NB4 (cell line): ENCODE measurements at places on chromosomes 7 and 10.

DNA sequence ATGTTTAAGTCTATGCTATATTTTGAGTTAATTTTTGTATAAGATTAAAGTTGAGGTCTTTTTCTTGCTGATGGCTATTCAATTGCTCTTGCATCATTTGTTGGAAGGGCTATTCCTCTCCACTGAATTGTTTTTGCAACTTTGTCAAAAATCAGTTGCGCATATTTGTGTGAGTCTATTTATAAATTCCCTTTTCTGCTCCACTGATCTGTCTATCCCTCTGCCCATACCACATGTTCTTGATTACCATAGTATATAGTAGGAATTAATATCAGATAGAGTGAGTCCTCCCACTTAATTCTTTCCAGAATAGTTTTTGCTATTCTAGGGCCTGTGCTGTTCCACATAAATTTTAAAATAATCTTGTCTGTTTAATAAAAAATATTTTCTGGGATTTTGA is 152.4 kb upstream of the ADCY1 start:
- no peak for DNase-seq

DNA sequence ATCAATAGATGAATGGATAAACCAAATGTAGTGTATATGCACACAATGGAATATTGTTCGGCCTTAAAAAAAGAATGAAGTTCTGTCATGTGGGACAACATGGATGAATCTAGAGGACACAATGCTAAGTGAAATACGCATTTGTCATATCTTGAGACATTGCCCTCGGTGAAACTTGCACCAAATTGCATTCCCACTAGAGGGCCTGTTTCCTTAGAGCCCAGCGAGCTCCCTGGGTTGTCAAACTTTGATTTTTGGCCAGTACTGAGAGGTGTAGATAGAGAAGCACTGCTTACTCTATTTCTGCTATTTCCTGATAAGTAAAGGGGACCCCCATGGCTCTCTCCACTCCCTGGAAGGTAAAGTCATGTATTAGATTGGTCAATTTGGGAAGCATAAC is 157.1 kb downstream of the GPAM start:
- no peak for DNase-seq

GRCh38 chr10:74799721-74800221 is 26.6 kb upstream of the KAT6B start:
- peak; percentile 20 for DNase-seq

DNA sequence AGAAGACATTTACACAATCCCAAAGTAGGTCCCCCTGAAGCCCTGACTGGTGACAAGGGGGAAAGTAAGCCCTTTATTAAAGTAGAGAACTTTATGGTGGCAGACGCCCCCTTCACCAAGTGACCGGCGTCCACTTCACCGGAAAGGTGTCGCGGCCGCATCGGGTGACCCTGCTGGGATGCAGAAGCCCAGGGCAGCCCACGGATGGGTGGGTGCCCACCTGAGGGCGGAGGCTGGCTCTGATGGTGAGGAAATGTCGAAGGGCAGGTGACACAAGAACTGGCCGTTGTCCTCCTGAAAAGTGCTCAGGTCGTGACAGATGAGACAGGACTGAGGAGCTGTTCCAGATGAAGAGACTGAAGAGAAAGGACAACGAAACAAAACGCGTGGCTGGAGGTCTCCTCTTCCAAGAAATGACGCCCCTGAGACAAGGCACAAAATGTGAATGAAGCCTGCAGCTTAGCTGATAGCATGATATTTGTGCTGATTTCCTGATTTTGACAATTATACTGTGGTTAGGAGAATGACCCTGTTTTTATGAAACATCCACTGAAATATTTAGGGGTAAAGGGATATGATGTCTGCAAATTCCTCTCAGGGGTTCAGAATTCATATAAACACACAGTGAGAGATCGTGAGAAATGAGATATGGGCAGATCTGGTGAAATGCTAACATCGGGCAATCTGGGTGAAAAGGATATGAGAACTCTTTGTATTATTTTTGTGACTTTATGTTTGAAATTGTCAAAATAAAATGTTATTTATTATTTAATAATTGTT is 123.9 kb downstream of the PRKAG2 start:
- no peak for DNase-seq

GRCh38 chr7:66211429-66211828 is 6.3 kb downstream of the TPST1 start:
- DNase-seq: no peak

DNA sequence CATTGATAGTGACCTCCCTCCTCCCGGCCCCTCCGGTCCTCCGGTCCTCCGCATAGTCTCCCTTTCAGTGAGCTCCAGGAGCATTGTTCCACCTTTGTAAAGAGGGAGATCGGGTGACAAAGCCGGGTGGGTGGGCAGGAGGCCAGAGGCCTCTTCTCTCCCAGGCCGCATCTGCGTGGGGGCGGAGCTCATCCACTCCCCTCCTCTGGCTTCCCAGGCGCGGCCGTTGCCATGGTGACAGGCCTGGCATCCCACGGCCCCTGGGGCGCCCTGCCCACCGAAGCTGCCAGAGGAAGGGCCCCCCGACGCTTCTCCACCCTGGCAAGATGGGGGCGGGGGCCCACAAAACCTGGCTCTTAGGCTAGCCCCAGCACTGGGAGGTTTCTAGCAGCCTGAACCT is 4.4 kb upstream of the FZD9 start:
- DNase-seq: no peak
